ENCODE measurements at places on chromosomes 11 and 22.

DNA sequence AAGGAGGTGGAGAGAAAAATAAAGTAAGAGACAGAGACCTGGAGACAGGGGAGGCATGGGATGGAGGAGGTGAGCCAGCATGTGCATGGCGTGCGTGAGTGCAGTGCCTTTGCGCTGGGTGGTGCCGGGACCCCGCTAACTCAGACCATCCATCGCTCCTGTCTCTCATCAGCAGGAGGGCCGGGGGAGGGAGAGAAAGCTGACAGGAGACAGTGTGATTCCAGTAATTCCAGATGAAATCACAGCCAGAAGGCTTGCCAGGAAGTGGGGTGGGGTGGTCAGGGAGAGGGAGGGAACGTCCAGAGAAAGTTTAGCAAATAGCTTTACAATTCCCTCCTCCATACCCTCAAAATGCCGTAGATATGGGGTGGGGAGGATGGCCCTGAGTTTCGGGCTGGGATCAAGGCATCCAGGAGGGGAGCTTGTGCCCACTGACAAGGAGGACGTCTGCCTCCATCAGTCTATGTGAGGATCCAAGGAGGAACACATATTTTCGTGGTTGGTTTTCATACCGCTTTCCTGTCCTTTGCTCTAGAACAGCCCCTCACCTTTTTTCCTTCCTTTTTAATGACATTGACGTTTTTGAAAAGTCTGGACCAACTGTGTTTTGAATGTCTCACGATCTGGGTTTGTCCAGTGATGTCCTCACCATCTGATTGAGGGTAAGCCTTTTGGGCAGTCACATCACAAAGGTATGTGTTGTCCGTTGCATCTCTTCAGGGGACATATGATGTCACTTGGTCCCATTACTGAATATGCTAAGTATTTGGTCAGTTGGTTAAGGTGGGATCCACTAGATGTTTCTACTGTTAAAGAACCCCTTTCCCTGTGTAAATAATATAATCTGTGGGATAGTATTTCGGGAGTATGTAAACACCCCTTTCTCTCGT, 567.3 kb downstream of the MIAT start:
- no peak for ATAC-seq

DNA sequence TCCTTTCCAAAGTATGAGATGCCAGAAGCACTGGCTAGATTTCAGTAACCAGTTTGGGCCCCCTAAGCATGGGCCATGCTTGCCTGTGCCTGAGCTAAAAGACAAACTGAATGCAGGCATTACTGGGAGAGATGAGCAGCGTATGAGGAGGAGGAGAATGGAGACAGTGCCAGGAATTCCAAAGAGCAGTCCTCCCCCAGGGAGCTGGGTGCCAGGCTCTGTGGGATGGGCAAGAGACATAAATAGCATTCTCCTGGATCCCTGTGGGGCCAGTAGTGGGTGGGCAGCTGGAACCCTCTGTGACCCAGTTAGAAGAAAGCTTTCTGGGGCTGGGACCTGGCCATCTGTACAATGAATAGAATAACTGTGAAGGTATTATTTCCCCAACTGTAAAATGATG, 235.6 kb downstream of the KCNA4 start:
- ATAC-seq: peak; percentile 52

DNA sequence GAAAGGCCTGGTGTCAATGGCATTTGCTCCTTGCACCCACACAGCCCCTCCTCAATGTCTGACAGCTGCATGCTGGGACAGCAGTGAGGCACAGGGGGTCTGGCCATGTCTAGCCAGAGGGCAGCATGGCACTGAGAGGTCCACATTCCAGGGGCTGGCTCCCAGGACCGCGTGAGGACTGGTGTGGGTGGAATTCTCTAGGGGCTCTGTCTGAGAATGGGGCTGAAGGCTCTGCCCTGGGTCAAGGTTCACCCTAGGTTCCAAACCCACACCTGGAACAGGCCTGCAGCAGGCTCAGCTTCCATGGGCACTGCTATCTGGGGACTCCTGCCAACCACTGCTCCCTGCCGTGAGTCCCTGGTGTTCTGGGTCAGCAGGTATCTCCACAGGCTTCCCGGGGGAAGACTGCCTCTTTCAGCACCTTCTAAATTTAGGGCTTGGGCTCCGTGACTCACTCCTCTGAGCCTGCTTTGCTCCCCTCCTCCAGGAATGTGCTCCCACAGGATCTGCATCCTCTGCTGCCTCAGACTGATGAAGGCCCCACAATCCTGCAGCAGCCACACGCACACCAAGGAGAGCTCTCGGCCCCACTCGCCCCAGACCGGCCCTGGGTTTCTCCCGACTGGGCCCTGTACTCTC, 4.2 kb downstream of the STARD10 start:
- no peak for ATAC-seq

- peak; percentile 68 for ATAC-seq
These were observed 3.5 kb upstream of the KRTAP5-6 start for GRCh38 chr11:1693327-1694063.

DNA sequence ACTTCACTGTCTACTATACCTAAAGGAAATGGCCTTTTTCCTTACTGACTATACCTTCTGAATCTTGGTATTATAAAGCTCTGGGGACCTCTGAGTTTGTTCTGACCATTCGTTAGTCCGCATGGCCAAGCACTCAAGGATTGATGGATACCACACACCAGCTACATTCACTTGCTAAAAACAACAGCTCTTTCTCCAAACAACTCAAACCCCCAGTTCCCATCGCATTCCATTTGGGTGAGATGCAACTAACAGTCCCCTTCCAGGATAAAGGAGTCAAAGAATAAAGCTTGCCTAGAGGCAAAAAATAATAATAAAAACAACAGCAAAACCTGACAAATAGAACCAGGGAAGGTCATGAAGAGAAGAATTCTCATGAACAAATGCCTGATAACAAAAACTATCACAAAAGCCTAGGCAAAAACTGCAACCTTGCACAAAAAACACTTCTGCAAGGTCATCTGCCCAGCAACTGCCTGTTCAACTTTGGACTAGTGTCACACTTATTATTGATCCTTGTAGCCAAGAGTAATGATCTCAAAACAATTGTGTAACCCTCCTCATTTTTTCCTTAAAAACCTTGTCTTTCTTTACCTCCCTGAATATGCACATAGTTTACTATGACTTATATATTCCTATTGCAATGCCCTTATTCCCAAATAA, 139.0 kb upstream of the GUCY1A2 start:
- ATAC-seq: no peak

DNA sequence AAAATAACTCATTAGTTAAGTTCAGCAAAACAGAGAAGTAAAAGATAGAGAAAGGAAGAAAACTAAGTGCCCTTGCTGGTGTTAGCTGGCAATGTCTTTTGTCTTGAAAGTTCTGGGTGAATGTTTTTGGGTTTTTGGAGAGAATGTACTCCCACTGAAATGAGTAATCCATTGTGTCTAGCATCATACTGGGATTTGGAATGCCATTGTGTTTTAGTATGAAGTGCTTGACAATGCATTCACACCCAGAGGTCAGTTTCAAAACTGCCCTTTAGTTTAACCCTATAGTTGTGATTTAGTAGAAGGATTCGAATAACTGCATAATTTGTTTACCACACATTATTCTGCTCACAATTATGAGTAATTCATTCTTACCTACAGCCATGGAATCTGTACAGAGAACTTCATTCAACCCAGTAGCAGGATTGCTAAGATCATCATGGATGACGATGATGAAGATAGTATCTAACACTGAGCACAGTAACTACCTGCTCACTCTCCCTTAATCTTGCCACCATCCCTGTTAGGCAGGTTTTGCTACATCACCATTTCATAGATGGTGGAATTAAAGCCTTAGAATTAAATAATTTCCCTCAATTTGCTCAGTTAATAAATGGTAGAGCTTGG, 33.9 kb downstream of the MAML2 start:
- ATAC-seq: no peak

GRCh38 chr22:48084041-48084728, 1321.7 kb downstream of the TBC1D22A start:
- ATAC-seq: peak; percentile 86

GRCh38 chr11:111792955-111793500, 26.8 kb upstream of the PPP2R1B start:
- ATAC-seq: no peak

DNA sequence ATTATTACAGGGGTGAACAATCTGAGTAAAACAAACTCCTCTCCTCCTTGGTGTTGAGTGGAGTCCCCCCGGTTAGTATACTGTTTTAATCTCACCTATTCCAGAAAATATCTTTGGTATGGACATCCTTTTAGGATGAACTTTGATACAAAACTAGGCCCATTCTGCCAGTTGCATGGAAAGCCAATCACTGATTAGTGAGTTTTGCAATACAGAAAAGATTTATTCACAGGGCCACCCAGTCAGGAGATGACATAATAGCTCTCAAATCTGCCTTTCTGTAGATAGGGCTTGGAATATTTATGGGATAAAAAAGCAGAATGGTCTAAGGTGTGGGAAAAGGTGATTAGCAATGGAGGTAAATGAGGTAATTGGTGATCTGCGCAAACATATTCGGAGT, 30.3 kb upstream of the SLC22A25 start:
- ATAC-seq: no peak

- ATAC-seq: no peak
These were observed 7.7 kb downstream of the E2F8 start for GRCh38 chr11:19232910-19233503.

- ATAC-seq: peak; percentile 40
These were observed 920 bp downstream of the TMEM132A start for GRCh38 chr11:60924906-60925853.

GRCh38 chr22:43363315-43364168, 20.4 kb upstream of the SCUBE1 start:
- no peak for ATAC-seq

DNA sequence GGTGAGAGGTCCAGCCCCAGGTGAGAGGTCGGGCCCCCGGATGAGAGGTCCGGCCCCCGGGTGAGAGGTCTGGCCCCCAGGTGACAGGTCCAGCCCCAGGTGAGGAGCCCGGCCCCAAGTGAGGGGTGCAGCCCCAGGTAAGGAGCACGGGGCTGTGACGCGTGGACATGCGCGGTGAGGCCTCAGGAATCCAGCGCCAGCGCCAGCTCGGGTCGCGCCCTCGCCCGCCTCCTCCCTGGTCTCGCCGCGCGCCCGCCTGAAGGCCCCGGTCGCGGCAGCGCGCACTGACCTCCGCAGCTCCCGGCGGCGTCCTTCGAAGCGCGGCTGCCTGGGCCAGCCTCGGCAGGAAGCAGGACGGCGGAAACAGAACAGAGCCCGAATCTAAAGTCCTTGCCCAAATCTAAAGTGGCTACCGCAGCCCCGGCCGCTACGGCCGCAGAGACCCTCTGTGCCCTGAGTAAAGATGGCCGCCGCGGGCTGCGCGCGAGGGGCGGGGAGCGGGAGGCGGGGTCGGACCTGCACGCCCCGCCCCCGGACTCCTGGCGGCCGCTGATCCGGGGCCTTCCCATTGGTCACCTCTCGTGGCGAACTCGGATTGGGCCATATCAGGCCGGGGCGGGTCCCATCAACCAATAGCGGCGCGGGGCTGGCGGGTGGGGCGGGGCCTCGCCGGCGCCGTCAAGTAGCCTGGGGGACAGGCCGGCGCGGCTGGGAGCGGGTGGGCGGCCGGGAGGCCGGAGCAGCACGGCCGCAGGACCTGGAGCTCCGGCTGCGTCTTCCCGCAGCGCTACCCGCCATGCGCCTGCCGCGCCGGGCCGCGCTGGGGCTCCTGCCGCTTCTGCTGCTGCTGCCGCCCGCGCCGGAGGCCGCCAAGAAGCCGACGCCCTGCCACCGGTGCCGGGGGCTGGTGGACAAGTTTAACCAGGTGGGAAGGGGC, at the start of the genes ALG12 and CRELD2:
Gene ALG12, minus strand, starts transcription at position 465 of the 937 bp plus-strand sequence. CDS start 4,673 bp downstream, outside the sequence.
Gene CRELD2, plus strand, starts transcription at position 661 of the 937 bp plus-strand sequence. Its CDS starts 136 bp downstream, at position 797.
- ATAC-seq: peak; percentile 98

GRCh38 chr22:31870890-31871289, 73.4 kb upstream of the YWHAH start:
- no peak for ATAC-seq

DNA sequence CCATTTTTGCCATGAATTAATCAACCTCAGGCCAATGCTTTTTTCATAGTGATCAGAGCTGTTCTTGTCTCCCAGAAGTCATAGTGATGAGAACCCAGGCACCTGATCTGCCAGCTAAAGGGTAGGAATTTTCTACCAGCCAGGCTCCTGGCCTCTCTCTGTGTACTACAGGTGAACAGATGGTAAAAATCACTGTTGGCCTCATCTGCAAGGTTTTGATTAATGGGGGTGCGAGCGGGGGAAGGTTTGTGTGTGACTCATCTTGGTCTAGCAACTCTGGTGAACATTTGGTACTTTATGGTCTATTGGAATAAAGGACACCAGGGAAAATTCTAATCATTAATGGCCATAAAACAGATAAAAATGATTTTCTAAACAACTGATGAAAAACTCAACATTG, 14.4 kb upstream of the APOL4 start:
- no peak for ATAC-seq

GRCh38 chr11:35257281-35257680, 118.3 kb downstream of the CD44 start:
- ATAC-seq: peak; percentile 92

- ATAC-seq: no peak
These were observed 3.1 kb upstream of the GSC2 start for GRCh38 chr22:19152942-19153883.

GRCh38 chr11:134714021-134714656, 302.1 kb upstream of the B3GAT1 start:
- ATAC-seq: no peak

DNA sequence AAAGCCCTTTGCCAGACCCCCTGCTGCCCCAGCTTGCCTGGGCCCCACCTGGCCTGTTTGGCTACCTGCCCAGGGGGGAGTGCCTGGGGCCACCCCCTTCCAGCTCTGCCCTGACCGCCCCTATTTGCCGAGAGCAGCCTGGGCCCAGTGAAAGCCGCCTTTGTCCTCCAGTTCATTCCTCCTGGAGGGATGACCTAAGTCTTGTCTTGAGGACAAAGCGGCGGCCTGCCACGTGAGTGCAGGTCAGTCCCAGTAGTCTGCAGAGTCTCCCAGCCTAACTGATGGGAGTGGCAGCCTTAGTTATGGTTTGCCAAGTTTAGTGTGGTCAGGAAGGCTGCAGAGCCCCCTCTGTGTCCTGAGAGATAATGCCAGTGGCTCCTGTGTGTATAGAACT, 115.9 kb upstream of the CRYBB3 start:
- no peak for ATAC-seq

GRCh38 chr11:19241260-19242178, 774 bp upstream of the E2F8 start:
- ATAC-seq: peak; percentile 52

GRCh38 chr22:46900549-46900948, 138.1 kb downstream of the TBC1D22A start:
- no peak for ATAC-seq

GRCh38 chr11:42043312-42043711, 583.9 kb upstream of the LRRC4C start:
- no peak for ATAC-seq

DNA sequence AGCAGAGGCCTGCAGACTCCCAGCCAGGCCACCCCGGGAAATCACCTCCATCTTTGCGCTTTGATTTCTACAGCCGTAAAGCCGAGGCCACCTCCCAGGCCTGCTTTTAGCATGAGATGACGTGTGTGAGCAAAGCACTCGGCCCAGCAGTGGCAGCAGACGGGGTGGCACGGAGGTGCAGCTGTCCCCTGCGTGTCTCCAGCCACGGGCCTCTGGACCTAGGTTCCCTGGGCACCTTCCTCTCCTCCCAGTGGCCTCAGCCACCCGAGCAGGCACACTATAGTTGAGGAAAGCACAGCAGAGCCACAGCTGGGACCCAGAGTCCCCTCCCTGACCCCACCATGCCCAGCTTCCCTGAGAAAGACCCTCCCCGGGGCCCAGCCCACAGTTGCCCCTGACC, 15.9 kb downstream of the GNAZ start:
- no peak for ATAC-seq
